ENCODE measurements at places on chromosomes 1 and 21.

GRCh38 chr1:94729267-94729666, 90.9 kb upstream of the SLC44A3 start:
- no peak for DNase-seq

DNA sequence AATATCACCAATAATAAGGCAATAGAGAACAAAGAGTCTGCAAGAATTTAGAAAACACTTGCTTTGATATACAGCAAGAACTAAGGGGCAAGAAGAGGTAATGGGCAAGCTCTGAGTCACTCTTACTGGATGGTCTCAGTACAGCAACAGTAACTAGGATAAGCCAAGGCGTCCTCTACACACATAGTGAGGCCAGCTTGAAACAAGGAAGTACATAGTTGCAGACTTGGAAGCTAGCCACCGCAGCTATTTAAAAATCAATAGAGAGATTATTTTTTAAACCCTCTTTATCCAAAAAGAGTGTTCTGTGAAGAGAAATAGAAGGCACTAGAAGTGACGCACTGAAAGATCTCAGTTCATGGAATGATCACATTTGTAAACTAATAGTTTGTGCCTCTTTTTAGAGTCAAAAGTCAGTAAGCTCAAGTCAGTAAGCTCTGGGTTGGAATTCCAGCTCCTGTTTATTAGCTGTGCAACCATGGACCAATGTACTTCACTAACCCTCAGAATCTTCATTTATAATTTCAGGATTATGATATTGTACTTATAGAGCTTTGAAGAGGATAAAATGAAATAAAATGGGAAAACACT, 118.6 kb downstream of the AKT3 start:
- DNase-seq = no peak

DNA sequence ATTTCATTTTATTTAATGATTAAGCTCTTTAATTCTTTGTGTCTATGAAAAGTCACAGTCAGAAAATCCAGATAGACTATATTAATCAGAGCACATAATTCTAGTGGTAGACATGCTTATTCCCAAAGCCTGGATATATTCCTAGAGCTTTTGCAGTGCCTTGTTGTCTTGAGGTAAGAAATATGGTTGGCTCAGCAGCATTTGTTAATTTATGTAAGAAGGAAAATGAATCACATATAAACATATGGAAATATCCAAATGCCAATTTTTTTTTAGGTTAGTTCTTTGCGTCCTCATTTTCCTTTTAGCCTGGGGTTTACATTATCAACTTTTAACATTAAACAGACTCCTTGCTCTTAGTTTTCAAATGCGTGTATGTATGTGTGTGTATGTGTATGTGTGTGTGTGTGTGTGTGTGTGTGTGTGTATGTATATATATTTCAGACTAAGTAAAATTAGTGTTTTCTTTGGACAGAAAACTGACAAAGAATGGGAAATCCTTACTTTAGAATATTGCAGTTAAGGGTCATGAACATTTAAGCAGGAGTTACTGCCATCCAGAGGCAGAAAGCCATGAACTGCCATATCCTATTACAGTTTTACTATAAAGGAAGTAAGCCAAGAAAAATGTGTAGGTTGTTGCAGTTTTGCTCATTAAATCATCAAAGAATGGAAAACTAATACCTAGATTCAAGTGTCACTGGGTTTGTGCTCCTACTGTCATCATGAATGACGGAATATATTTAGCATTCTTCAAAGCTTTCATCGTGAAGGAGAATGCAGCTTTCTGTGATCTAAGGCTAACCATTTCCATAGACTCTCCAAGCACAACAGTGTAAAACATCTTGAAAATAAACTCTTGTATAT, 477.1 kb upstream of the NR5A2 start:
- DNase-seq = no peak

- no peak for DNase-seq
These were observed 852 bp downstream of the FAAH start for GRCh38 chr1:46394872-46395465.

GRCh38 chr1:10958614-10959013, 53.8 kb upstream of the TARDBP start:
- DNase-seq = no peak

DNA sequence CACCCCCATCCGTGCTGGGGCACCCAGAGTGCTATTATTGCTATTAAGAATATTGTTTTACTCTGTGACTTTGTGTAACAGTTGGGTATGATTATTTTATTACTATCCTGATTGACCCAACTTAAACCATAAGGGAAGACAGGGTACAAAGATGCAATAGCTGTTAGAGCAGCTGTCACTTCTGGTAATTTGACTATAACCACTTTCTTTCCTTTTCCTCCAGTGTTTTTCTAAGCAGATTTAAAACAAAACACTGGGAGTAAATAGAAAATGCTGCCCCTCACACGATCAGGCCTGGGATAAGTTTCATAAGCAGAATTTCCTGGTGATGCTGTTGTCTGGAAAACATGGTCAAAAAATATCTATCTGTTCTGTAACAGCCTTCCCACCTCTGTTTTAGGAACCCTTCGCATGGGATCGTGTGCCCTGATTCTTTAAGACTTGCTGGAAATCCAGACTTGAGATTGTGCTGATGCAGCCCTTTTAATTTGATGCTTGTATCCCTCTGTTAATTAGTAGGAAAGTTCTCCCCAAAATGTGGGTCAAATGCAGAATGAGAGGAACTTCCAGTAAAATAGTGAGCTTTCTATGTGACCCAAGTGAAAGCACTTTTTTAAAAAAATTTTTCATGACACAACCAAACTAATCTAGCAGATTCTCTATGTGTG, 165.3 kb downstream of the FMN2 start:
- DNase-seq = no peak

DNA sequence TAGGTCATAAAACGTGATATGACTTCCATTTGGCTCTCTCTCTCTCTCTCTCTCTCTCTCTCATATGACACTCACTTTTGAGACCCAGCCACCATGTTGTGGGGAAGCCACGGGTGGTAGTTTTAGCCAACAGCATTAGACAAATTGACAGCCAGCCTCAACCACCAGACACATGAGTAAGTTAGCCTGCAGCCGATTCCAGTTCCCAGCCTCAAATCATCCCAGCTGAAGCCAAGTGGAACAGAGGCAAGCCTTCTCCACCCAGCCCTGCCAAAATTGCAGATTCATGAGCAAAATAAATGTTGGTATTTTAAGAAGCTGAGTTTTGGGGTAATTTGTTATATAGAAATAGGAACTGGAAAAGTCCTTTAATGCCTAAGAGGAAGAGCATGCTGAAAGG, 98.0 kb upstream of the DNAH14 start:
- no peak for DNase-seq
